Stimulated activated CD8-positive, alpha-beta memory T cell treated with anti-CD3 and anti-CD28 coated beads, Interleukin-4, amount 100 ng/mL, for 1 hour (primary cell): ENCODE measurements at places on chromosomes 2 and 18.
A peak's percentile ranks its signal among the peaks of the same experiment; 100 is the strongest.

DNA sequence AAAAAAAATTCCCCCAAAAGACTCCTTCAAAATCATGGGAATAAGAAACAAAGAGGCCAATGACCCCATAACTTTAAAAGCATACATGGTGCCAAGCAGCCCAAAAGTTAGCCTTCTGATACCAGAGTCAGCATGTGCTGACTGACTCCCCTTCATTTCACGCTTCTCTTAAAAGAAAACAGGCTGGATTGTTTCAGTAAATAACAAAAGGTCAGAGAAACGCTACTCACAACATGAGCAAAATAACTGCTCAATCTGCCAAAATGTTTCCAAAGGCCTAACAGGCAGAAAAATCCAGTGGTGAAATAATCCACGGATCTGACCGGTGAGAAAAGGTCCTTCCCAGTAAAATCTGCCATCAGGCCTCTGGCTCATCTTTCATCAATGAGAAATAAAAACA, 71.6 kb downstream of the BCL2 start:
- no peak for DNase-seq

- no peak for DNase-seq
These were observed 337.9 kb upstream of the SLC39A10 start for GRCh38 chr2:195319112-195319460.

- no peak for DNase-seq
These were observed 35.1 kb downstream of the VPS54 start for GRCh38 chr2:63983986-63984605.

GRCh38 chr2:48574353-48575287, 43.0 kb upstream of the GTF2A1L start:
- no peak for DNase-seq

- no peak for DNase-seq
These were observed 997.9 kb upstream of the CELF4 start for GRCh38 chr18:38563396-38563980.

- no peak for DNase-seq
These were observed 362.6 kb upstream of the ID2 start for GRCh38 chr2:8319219-8319618.

DNA sequence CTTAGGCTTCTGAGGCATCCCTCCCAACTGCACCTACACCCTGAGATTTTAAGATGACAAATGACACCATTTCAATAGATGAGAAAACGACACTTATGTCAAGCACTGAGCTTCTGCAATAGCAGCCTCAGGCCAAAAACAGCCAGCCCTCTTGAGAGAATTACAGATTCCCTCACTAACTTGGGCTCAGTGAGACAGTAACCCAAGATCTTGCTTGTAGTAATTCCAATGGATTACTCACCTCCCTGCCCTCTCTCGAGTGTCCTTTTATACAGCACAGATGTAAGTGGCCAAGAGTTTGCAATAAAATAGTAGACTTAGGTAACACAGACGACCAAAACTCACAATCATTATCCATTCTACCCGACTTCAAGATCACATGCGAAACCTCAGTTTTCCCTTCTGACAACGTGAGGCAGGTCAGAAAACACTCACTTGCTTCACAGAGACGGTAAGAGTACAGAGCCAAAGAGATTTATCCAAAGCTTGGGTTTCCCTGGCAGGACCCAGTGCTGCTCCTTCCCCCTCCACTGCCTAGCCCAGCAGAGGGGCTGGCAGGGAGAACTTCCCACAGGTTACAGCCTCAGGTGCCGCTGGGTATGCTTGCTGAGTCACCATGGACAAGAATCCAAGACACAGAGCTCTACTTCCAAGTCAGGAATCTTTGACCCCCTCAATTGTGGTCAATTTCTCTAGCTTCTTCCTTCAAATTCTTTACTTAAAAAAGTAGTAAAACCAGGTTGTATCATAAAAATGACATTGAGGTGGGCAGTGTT, 181.4 kb downstream of the MYO5B start:
- DNase-seq = no peak

- DNase-seq = no peak
These were observed 157.9 kb upstream of the APCDD1 start for GRCh38 chr18:10296491-10296890.

DNA sequence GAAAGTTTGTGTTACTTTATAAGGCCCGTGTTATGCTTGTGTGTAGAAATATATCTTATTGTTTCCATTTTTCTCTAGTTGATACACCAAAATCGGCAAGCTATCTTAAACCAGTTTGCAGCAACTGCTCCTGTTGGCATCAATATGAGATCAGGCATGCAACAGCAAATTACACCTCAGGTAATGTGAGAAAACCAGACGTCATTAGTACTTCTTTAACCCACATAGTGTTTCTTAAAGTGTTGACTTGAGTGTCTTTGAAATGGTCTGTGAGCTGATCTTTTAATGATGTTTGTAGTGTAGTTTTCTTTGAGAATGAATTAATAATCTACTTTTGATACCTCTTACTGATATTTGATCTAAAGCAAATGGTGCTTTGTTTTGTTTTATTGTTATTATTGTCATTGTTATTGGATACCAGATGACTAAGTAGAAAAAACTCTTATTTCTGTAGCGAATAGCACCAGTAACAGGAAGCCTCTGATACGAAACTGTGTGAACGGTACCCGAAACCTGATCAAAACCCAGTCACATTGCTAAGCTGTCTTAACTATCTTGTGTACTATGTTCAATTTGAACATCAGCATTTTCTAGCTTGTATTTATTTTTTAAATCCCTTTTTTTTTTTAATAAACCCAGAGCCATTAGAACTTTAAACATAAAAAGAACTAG, 53.7 kb downstream of the PTRHD1 start:
- DNase-seq = no peak

DNA sequence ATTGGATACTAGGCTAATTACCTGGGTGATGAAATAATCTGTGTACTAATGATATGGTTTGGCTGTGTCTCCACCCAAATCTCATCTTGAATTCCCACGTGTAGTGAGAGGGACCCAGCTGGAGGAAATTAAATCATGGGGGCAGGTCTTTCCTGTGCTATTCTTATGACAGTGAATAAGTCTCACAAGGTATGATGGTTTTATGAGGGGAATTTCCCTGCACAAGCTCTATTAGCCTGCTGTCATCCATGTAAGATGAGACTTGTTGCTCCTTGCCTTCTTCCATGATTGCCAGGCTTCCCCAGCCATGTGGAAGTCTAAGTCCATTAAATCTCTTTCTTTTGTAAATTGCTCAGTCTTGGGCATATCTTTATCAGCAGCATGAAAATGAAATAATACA, 394.1 kb upstream of the SYT4 start:
- no peak for DNase-seq

DNA sequence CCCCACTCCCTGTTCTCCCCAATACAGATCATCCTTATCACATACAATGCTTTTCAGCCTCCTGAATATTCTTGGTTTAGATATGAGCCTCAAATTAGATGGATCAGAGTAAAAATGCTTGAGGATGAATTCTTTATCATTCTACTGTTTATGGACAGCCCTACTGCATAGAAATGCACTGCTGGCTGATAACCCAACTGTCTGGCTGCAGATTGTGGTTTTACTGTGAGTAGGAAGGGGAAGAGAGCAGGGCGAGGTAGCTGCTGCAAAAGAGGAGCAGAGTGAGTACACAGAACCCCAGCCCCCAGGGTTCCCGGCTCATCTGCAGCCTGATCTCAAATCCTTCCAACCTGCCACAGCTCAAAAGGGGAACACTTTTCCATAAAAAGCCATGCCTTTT, 29.4 kb upstream of the NCOA1 start:
- DNase-seq = no peak

- DNase-seq = no peak
These were observed 43.1 kb upstream of the NABP1 start for GRCh38 chr2:191634791-191635190.

DNA sequence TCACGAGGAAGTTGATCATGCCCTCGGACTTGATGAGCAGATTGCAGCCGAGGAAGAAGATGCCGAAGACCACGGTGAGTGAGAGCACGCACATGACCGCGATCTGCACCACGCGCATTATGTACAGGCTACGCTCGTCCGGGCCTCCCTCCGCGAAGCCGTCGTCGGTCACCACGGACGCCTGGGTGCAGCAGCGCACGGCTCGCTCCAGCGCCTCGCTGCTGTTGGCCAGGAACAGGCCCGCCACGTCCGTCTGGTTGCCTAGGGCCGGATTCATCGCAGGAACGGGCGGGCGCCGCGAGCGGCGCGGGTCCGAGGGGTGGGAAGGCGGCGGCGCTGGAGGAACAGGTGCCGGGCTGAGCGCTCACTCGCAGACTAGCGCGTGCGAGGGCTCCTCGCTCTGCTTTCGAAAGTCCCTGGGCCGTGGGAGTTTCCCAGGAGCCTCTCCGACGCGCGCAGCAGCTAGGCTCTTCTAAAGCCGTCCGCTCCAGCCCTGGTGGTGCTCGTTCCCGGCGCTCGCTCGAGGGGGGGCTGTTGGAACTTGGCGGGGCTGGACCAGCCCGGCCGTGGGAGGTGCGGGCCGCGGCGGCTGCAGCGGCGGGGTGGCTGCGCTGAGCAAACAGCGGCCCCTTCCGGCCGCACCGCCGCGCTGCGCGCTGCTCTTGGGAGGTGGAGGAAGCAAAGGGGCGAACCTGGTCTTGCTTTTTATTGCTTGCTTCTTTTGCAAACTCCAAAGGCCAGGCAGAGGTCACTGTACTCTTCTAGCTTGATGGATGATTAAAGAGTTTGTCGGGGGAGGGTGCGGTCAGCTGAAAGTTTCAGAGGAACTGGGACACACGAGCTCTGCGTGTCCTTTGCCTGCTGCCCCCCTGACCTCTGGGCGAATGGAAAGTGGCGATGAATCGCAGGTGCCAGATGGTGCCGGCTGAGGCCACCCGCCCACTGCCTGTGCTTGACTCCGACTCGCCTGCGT, at the start of gene RPRM:
Gene RPRM (minus strand): TSS at position 474 of the 973 bp plus-strand sequence. CDS start 197 bp downstream, at position 277.
- peak; percentile 9 for DNase-seq

DNA sequence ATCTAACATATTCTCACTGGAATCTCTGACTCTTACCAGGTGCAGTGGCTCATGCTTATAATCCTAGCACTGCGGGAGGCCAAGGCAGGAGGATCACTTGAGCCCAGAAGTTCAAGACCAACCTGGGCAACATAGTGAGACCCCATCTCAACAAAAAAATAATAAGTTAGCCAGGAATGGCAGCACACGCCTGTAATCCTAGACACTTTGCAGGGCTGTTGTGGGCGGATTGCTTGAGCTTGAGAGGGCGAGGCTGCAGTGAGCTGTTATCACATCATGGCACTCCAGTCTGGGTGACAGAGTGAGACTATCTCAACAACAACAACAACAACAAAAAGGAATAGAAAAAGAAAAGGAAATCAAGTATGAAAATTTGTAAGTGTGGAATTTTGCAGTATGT, 306.5 kb upstream of the CYP26B1 start:
- DNase-seq = no peak

GRCh38 chr2:73918856-73919255, 7.8 kb upstream of the DGUOK start:
- no peak for DNase-seq

- no peak for DNase-seq
These were observed 441.1 kb downstream of the MEIS1 start for GRCh38 chr2:66875941-66876462.

DNA sequence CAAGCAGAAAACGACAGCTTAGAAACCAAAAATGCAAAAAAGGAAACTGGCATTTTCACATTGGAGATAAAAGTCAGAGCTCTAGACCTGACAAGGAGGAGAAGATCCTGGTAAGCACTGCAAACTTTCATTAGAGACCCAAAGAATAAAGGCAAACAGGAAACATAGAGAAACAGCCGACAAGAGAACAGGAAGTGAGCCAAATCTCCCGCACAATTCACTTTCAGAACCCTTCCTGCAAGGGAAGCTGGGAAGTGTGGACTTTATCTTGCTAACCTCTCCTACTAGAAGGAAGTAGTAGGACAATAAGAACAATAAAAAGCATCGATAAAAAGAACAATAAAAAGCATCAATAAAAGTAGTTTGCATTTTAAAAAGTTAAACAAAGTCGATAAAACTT, 417.8 kb upstream of the SPHKAP start:
- no peak for DNase-seq

GRCh38 chr2:195471163-195471562, 185.9 kb upstream of the SLC39A10 start:
- no peak for DNase-seq

- no peak for DNase-seq
These were observed 17.3 kb downstream of the C2orf76 start for GRCh38 chr2:119349289-119349688.

DNA sequence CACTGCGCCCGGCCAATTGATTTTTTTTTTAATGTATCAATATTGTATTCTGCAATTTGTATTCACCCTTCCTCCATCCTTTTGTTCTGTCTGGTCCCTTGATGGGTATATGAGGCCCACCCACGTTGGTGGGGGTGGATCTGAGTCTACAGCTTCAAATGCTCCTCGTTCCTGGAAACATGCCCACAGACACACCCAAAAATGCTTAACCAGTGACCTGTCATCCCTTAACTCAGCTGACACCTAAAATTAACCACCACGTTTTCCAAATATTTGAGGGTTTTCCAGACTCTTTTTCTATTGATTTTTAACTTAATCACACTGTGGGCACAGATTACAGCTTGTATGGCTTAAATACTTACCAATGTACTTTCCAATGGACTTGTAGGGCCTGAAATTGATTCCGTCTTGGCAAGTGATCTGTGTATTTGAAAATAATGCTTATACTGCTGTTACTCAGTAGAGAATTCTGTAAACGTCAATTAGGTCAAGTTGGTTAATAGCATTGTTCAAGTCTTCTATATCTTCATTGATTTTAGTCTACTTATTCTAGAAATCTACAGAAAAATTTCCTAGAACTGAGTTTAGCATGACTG, 34.4 kb upstream of the CYP27C1 start:
- DNase-seq = no peak

- no peak for DNase-seq
These were observed 42.9 kb downstream of the DOCK10 start for GRCh38 chr2:224999321-224999720.

GRCh38 chr2:222774941-222775340, 85.9 kb upstream of the ACSL3 start:
- DNase-seq = no peak

DNA sequence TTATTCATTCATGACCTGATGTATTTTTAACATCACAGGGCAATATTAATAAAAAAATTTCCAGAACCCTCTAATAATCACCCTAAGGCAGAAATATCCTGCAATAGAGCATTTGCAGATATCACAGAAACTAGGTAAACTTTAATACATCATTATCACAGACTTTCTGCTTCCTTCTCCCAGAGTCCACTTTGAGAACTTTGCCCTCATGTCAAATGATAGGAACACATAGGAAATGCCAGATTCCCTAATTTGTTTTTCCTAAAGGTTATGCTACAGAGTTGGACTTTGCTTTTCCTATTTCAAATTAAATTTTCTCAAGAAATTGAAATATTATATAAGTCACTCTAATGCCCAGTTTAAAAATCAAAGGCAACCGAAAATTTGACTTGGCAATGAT, 352.8 kb upstream of the LRP1B start:
- no peak for DNase-seq

- DNase-seq = no peak
These were observed 43.6 kb downstream of the MAP3K20 start for GRCh38 chr2:173119069-173119807.

- DNase-seq = no peak
These were observed 45.6 kb downstream of the MTCL1 start for GRCh38 chr18:8750954-8751415.
